ENCODE measurements at places on chromosomes 16 and 17.

DNA sequence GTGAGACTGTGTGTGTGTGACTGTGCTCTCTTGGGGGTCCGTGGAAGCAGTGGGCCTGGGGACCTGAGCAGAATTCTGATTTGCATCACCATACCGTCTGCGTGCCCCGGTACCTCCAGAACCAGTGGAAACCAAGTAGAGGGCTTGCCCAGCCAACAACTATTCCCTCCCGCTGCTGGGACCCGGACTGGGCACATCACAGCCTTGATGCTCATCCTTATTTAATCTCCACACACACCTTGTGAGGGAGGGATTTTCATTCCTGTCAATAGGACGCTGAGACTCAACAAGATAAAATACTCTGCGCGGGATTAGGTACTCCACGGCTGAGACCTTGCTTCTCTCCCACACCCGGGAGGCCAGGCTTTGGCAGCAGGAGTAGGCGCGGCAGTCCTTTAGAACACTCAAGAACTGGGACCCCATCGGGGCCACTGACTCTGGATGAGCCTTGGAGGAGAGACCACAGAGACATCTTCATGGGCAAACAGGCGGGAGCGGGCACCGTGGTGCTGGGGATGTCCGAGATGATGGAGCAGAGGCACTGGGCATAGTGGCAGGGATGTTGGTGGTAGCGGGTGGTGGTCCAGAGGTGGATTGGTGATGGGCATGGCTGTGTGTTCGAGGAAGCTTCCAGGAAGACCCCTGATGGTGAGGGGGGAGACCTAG, 208.0 kb downstream of the NTN1 start:
- DNase-seq: no peak

GRCh38 chr16:51287121-51287755, 136.2 kb upstream of the SALL1 start:
- no peak for DNase-seq

DNA sequence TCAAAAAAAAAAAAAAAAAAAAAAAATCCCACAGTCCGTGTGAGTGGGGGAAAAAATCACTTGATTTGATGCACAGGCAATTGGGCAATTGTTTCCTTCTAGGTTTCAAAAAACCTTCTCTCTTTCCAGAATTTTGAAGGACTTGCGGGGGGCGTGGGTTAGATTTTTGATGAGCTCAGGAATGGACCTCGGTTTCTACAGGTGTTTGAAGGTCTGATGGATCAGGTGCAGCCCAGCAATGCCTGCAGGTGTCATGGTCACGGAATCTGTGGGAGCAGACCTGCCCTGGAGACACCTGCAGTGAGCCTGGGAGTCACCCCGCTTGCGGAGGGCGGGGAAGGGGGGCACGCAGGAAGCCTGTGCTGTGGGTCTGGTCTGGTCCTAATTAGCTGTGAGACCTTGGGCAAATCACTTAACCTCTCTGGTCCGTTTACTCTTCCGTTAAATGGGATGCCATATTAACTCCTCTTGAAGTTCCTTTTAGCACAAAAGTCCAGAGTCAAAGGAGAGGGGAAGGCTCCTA, 174.2 kb downstream of the IRF8 start:
- no peak for DNase-seq

DNA sequence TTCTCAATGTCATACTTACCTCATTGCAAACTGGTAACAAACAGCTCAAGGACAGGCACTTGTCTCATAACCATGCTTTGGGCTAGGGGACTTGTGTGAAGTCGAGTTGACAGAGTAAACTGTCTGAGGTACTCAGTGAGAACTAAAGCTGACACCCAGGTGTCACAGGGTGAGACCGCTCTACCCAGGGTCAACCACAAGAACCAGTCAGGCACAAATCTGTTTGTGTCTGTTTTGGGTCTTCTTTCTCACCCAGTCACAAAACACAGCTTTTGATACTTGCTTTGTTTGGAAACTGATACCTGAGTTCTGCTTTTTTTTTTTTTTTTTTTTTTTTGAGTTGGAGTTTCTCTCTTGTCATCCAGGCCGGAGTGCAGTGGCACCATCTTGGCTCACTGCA, 161.1 kb downstream of the STX8 start:
- no peak for DNase-seq

- no peak for DNase-seq
Measured at GRCh38 chr16:78794581-78795250, 695.3 kb downstream of the WWOX start.

DNA sequence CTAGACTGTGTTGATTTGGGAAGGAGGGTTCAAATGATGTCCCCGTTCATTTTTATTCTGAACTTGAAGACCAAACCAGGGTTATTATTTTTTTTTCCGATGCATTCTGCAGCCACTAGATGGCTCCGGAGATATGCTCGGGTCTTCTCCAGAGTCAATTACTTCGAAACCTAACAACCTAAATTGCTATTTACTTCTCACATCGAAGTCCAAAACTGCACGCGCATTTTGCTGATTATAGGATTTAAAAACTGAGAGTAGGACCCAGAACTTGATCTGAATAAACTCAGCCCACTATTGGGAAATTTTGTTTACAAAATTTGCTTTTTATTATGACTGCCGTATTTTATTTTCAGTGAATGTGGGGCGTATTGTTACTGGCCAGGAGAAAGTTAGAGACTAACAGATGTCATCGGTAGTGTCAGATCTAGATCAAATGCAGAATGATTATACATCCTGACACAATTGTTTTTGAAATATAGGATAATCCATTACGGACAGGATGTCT, 263.8 kb downstream of the HS3ST3A1 start:
- peak; percentile 56 for DNase-seq

GRCh38 chr17:79593636-79594035, 17.2 kb downstream of the RBFOX3 start:
- DNase-seq: no peak

GRCh38 chr17:63697341-63698286, 2.3 kb downstream of the LIMD2 start:
- DNase-seq: no peak

- DNase-seq: no peak
Measured at GRCh38 chr17:18851201-18851600, 6.7 kb upstream of the PRPSAP2 start.

- DNase-seq: no peak
Measured at GRCh38 chr16:68732741-68733399, 4.2 kb upstream of the CDH1 start.

DNA sequence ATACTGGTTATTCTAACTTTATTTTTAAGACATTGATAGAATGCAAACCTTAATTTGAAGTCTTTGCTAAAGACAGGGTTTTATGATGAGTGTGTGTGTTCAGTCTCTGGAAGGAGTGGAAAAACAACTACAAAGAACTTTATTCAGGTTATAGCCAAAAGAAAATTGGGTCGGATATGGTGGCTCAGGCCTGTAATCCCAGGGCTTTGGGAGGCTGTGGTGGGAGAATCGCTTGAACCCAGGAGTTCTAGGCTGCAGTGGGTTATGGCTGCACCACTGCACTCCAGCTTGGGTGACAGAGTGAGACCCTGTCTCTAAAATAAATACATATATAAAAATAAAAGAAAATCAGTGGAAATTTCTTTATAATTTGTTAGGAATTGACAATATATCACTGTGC, 581.5 kb upstream of the CA10 start:
- DNase-seq: no peak

DNA sequence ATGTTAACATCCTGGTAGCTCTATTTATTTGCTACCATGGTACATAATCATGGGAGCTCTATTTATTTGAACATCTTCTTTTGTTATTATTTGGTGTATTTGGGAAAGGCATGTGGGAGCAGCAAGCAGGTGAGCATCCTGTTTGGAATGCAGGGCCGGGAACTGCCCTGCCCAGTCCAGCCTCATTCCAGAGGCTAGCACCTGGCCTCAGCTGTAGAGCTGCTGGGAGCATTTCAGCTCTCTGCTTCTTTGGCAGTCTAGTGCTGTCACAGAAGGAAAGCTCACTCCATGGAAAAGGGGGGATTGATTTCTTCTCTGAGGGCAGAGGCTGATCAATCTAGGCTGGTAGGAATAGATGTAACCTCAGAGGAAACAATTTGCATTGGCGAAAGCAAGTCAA, 112.5 kb downstream of the WWOX start:
- no peak for DNase-seq

- DNase-seq: no peak
Measured at GRCh38 chr16:51429041-51429440, 278.0 kb upstream of the SALL1 start.

GRCh38 chr16:370443-370842, at the start of gene MRPL28:
TSS of gene MRPL28 (minus strand) at chr16:370538. CDS start at chr16:370218, 320 bp downstream.
- peak; percentile 89 for DNase-seq
